Stimulated activated naive CD8-positive, alpha-beta T cell treated with anti-CD3 and anti-CD28 coated beads, Interleukin-15, amount 100 ng/mL, for 72 hours (primary cell): ENCODE measurements at places on chromosomes 11 and 22.

DNA sequence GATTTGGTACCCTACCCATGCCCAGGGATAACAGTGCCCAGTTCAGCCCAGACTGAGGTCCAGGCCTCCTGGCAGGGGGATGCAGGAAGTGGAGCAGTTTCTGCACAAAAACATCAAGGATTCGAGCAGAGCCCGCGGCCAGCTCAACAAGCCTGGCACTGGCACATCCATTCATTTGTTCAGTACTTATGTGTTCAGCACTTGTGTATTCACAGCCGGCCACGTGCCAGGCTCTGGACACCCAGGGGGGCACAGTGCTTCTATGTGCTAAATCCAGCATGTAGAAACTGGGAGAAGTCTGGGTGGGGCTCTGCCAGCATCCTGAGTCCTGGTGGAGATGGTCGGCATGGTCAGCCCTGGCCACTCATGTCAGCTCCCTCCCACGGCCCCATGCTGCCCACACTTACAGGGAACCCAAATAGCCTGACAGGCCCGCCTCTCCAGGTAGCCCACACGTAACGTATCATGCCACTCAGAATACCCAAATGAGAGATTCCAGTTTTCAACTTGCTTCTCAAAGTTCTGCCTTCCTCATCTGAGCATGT lies 28.5 kb downstream of the LINC01488 start:
- no peak for DNase-seq

GRCh38 chr11:81644239-81644840 lies 1089.3 kb downstream of the FAM181B start:
- peak; percentile 7 for DNase-seq

- no peak for DNase-seq
These were observed 13.1 kb downstream of the SLC43A1 start for GRCh38 chr11:57502376-57502775.

- no peak for DNase-seq
These were observed 89.4 kb upstream of the THY1 start for GRCh38 chr11:119512369-119512768.

DNA sequence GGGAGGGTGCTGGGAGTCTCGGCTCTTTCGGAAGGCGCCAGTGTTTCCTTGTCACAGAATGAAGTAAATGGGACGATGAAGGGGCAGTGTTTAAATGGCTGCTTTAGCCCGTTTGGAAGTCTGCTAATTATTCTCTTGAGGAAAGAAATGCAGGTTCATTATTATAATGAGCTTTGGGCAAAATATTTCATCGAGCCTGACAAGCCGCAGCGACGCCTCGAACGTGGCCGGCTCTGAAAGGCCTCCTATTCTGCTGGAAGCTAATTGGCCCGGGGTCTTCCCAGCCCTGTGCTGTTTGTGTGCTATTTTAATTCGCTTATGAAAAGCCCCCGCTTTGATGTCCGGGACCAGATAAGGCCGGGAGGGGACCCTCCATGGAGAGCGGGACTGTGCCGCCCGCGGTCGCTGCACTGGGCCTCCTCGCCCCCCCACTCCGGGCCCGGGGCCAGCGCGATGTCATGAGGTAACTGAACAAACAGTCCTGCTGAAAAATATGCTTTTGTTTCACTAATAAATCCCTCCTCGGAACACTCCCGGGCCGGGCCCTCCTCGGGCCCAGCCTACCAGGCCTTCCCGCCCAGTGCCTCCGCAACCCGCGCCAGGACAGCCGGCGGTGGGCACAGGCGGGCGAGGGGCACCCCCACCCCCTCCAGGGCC lies 78.4 kb downstream of the CDKN1C start:
- DNase-seq = no peak

- peak; percentile 64 for DNase-seq
These were observed at the start of gene ANO9 for GRCh38 chr11:441418-442274. Gene ANO9 (minus strand): TSS chr11:442011. CDS start chr11:441926, 85 bp downstream.

GRCh38 chr22:27761000-27761399 lies 40.6 kb downstream of the MN1 start:
- DNase-seq = no peak

GRCh38 chr11:8531982-8532381 lies 62.0 kb downstream of the STK33 start:
- DNase-seq = no peak

GRCh38 chr11:69490516-69490915 lies 9.1 kb downstream of the LINC01488 start:
- DNase-seq = no peak

- DNase-seq = no peak
These were observed 101.4 kb upstream of the ZC3H12C start for GRCh38 chr11:109991835-109992234.

GRCh38 chr11:19777377-19778102 lies 64.9 kb downstream of the NAV2 start:
- peak; percentile 11 for DNase-seq

GRCh38 chr11:91199866-91200265 lies 977.0 kb upstream of the CHORDC1 start:
- no peak for DNase-seq

GRCh38 chr11:27055065-27055682 lies 14.6 kb downstream of the BBOX1 start:
- no peak for DNase-seq

- DNase-seq = no peak
These were observed 97.0 kb upstream of the E2F8 start for GRCh38 chr11:19337779-19338178.

GRCh38 chr11:2175659-2176058 lies 4.0 kb upstream of the TH start:
- DNase-seq = no peak

- no peak for DNase-seq
These were observed 5.6 kb downstream of the LIPT2 start for GRCh38 chr11:74487875-74488274.

DNA sequence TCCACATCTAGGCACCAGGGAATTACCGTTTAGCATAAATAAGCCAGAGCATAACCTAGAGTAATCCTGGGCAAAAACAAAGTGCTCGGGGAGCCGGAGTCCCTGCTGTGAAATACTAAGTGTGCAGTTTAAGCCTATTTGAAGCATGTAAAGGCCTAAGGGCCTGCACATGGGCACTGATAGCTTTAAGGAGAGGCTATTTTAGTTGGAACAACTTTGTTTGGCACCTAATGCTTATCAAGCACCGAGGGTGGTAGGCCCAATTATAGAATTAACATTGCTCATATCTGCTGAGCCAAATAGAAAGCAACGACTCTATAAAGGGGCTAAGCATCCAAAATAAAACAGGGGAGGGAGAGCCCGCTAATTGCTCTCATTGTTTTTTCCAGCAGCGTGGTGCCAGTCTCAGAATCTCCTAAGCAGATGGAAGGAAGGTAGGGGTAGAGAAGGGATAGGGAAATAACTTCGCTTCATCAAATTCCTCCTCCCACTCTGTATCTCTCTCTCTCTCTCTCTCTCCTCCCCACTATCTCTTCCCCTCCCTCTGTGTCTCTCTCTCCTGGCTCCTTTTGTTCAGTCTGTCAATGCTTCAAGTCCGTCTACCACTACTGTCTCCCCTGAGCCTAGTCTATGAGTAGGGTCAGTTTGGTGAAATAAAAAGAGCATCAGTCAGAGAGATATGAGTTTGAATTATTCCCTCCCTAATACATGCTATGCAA lies 292.8 kb downstream of the NXPE2 start:
- DNase-seq = no peak

GRCh38 chr11:94862926-94863880 lies 95.0 kb downstream of the AMOTL1 start:
- no peak for DNase-seq

- DNase-seq = no peak
These were observed 13.8 kb upstream of the TUBA8 start for GRCh38 chr22:18096823-18097222.

DNA sequence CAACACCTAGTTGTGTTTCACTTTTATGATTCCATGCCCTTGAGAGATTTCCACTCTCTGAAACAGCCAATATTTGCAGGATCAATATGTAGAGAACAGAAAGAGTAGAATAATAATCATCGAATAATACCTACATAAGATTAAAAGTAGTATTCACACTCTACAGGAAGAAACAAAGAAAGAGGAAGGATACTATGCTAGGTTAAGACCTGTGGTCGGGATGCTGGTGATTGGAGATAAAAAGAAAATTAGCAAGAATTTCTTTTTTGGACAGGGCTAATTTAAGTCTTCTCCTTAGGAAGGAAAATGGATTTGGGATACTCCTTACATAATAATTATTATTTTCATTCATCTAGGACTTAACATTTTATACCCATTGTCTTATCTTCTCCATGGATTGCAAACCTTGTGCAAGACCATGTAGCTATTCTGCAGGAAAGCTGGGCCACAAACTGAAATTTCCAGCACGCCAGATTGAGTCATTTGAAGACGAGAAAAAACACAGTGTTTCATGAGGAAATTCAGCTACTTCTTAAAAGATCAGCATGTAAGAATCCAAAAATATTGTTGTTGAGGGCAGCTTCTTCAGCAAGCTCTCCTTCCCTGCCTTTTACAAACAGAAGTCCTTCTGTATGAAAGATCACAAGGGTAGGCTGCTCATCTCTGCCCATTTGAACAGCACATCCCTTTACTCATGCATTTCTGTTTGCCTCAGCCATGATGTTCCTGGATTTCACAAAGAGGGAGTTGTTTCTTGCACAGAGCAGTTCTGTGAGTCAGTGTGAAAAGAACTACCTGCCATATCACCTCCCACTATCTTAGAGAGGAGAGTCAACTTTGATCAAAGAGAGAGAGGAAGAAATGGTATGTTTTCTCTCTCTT lies 90.7 kb downstream of the FAM76B start:
- no peak for DNase-seq

- DNase-seq = no peak
These were observed 28.8 kb downstream of the TEAD1 start for GRCh38 chr11:12702999-12703453.

DNA sequence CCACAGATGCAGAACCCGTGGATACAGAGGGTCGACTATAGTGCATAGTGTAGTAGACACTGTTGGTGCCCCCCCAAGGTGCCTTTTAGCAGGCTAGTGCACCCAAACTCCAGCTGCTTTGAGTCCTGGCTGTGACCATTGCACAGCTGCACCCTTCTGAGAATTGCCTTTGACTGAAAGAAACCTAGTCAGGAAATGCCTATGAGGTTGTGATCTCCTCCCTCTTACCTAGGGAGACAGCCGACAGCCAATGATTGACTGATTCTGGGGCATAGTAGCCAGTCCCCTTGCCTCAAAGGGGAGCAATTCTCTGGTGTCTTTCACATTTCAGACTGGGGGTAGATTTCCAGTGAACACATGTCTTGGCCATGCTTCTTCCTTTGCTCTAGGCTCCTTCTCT lies 74.2 kb downstream of the DCDC1 start:
- no peak for DNase-seq

DNA sequence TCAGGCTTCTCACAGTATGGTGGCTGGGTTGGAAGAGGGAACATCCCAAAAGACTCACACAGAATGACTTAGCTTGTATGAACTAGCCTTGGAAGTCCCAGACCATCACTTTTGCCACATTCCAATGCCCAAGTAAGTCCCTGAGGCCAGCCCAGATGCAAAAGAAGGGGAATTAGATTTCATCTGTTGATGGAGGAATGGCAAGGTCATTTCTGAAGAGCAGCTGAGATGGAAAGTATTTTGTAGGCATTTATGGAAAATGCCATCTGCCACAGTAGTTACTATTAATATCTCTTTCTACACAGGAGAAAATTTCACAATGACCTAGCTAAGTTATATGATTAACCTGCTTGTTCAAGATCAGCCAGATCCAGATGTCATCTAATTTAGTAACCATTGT lies 58.8 kb downstream of the ENDOD1 start:
- DNase-seq = no peak

GRCh38 chr11:103228807-103229206 lies 119.6 kb downstream of the DYNC2H1 start:
- no peak for DNase-seq

DNA sequence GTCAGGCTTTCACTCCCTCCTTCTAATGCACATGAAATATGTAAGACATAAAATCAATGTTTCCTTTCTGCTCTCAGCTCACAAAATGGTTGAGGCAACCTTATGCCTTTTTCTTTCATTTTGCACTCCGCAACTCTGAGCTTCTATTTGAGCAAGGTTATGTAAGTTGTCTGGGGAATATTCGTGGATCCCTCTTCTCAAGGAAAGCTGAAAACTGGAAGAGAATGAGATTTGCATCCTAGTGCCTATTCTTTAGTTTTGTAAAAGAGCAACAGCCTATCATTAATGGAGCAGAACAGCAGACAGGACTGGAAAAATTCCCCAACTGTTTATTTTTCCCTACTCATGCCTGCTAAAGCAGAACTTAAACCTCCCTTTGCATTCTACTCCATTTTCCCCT lies 141.7 kb downstream of the FAM76B start:
- no peak for DNase-seq

DNA sequence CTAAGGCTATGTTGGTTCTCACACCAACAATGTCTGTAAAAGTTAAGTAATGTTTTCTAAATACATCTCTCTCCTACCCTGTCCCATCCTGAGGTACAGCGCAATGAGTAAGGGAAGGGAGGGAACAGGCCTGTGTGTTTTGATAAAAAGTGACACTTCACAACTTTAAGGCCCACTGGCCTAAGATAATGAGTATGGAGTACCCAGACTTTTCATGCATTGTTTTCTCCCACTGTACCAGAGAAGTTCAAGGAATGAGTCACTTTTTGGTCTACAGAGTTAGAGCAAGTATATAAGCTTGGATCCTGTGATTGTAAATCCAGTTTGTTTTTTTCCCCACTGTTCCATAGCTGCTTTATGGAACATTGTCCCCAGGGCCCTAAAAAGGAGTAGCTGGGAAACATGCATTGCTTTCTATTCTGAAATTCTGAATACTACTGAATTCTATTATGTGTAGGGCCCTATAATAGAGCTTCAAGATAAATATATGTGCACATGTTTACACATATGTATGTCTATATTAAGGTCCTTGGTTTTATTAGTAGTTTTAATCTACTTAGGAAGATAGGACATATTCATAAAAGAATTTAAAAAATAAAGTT lies 29.8 kb downstream of the KCNE3 start:
- no peak for DNase-seq

DNA sequence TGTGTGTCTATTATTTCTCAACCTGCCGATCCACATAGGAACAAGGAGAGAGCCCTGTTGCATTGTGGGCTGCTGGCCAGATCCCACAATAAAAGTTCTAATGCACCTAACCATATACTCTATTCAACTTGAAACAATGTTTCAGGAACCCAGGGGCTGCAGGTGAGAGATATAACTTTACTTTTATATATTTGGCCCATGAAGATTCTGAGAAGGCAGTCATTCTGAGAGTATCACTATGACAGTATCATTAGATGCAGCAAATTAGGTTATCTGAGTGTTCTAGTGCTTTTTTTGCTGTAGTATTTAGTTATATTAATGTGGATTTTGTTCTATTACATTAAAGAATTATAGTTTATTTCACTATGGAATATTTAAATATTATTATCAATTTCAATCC lies 655.1 kb upstream of the ARHGAP42 start:
- no peak for DNase-seq

GRCh38 chr11:46616551-46617133 lies 385 bp downstream of the HARBI1 start:
- no peak for DNase-seq

- no peak for DNase-seq
These were observed 295.9 kb upstream of the NCAM1 start for GRCh38 chr11:112665291-112665690.

DNA sequence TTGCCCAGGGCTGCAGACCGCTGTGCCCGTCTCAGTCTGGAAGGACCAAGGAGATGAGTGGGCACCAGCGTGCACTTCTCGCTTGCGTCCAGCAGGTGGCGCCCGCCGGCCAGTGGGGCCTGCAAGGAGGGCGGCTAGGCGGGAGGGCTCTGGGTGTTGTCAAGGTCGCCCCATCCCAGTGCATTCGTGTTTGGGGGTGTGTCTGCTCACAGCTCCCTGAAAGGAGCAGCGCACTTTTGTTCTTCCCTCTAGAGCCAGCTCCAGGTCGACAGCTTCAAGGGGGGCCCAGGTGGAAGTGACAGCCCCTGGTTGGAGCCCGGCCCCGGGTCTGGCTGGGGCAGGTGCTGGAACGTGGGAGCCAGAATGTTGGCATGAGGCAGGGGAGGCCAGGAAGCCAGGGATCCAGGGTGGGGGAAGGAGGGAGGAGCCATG lies 23.4 kb upstream of the MPPED1 start:
- DNase-seq = peak; percentile 74
